Fibroblast of villous mesenchyme (primary cell): ENCODE measurements at places on chromosomes 1 and 21.

DNA sequence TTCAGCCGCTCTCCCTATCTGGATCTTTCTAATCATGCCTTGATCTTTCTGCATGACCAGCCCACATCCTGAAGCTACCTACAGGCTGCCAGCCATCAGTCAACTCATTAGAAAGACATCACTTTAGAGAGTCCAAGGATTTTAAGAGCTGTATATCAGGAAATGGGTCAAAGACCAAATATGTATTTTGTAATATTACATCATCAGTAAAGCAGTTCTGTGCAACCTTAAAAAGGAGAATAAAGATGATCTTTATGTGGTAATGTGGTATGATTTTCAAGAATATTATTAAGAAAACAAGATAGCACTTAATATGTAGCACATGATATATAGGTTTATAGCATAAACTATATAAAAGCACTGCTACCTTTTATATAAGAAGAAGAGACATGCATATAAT lies 47.6 kb downstream of the SLC30A7 start:
- no peak for DNase-seq

DNA sequence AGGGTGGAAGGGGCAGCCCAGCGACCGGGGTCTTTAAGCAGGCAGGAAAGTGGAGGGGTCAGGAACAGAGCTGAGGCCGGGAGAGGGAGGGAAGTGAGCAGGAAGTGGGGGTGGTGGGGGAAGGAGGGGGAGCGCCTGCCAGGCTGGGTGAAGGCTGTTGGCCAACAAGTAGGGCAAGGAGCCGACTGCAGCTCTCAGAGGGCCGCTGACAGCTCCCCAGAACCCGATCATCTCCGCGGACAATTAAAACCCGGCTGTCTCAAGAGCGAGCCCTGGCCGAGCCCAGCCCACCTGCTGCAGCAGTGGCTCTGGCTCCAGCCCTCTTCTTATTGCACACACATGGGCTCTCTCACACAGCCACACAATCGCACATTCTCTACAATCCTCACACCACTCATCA lies 51.6 kb downstream of the GRIK3 start:
- no peak for DNase-seq

DNA sequence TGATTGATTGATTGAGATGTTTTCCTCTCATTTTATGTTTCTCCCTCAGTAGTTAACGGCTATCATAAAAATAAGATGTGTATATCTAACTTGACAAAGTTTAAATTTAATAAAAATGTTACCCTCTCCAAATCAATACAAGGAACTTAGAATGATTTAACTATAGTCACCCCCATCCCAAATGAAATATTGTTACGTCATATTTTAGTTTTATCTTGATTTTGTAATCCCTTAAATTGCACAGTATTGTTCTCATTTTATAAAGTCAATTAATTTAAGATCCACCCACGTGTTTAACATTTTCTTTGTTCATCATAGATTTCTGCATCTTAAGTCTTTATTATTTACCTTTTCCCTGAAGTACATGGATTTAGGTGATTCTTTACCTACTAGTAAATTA lies 37.2 kb downstream of the COLGALT2 start:
- no peak for DNase-seq

- DNase-seq: no peak
Observed at GRCh38 chr1:31238612-31238985, 1.1 kb downstream of the NKAIN1 start.

DNA sequence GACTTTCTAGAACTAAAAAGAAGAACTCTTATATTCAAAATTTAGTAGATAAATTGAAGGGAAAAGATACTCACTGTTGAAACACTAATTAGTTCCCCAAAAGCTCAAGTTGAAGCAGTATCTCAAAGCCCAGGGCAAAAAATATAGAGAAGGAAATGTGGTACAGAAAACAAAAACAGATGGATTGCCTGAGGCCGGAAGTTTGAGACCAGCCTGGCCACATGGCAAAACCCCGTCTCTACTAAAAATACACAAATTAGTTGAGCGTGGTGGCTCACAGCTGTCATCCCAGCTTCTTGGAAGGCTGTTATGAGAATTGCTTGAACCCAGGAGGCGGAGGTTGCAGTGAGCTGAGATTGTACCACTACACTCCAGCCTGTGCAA lies 36.0 kb downstream of the FAM177B start:
- no peak for DNase-seq

DNA sequence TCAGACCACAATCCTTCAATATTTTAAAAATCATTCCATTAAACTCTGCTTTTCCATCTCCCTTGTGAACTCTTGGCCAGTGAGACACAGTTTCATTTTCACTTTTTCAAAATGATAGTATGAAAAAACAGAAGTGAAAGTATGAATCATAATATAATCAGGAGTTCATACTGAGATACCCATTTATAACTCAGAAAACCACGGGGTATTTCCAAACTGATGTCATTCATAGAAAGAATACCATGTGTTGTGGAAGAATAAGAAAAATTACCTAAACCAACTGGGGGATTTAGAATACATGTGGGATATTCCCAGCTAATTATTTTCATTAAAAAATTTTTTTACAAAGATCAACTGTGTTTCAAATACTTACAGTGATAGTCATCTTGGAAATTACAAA lies 149.9 kb downstream of the MRPL39 start:
- peak; percentile 38 for DNase-seq

- peak; percentile 53 for DNase-seq
Observed at GRCh38 chr1:42146626-42147320, 6.4 kb upstream of the GUCA2B start.

GRCh38 chr1:248825573-248825908 lies 174 bp downstream of the SH3BP5L start:
- no peak for DNase-seq

DNA sequence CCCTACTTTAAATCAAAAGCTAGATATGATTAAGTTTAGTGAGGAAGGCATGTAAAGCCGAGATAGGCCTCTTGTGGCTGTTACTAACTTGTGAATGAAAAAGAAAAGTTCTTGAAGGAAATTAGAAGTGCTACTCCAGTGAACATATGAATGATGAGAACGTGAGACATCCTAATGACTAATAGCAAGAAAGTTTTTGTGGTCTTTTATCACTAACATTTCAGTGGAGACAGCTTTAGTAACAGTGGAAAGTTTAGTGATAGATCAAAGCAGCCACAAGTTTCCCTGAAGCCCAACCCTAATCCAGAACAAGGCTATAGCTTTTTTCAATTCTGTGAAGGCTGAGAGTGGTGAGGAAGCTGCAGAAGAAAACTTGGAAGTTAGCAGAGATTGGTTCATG lies 73.6 kb upstream of the LRRC8B start:
- DNase-seq: peak; percentile 4

- DNase-seq: peak; percentile 40
Observed at GRCh38 chr1:58722967-58723366, 23.1 kb upstream of the MYSM1 start.

DNA sequence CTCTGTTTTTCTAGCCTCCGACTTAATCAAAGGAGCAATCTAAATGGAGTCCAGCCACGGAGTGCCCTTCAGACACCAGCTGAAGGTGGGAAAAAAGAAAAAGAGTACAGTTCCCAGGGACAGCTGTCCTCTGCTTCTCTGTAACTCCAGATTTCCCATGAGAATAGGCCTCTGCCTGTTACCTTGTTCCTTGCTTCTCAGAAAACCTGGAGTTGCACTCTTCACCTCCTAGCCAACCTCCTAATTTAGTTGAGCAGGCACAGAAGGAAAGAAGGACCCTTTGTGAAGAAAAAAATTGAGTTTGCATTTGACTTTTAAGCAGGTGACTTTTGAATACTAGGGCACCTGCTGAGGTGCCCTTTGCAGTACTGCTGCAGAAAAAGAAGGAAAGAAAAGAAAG lies 8.3 kb downstream of the BARHL2 start:
- no peak for DNase-seq

DNA sequence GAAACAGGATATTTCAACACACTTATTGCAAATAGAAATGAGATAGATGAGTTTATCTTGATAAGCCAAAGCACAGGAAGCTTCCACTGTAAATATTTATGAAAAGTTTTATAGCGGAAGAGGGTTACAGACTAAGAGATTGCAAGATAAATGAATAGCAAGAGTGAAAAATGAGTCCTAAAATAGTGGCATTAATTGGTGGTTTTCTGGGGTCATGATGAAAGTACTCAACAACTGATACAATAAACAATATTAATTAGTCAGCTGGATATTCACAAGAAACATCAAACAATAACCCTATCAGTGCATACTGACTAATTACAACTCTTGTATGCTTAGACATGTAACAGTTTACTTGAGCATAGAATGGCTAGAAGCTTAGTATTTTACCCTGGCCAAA lies 154.8 kb upstream of the CHODL start:
- DNase-seq: no peak

GRCh38 chr21:41245509-41246135 lies 71.0 kb upstream of the FAM3B start:
- no peak for DNase-seq

DNA sequence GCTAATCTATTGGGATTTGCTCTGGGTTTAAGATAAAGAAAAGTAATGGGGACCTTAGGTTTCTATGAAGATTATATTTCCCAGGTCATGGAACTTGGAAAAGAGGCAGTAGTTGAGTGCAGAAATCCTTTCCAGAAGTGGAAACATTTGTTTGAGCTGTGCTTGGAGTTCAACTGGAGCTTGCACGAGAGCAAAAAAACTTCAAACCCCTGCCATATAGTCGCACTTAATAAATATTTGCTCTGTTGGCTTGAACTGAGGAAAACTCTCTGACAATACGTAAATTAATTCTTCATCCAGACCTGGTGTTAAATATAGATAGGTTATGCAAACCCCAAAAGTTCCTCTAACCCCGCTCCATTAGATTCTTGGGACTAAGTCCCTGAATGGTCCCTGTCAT lies 52.8 kb upstream of the COL24A1 start:
- DNase-seq: no peak

- DNase-seq: no peak
Observed at GRCh38 chr1:101064697-101065096, 39.1 kb upstream of the DPH5 start.

GRCh38 chr1:29581256-29581655 lies 344.9 kb downstream of the PTPRU start:
- no peak for DNase-seq

- peak; percentile 84 for DNase-seq
Observed at GRCh38 chr21:42056996-42057689, 14.0 kb upstream of the UMODL1 start.

DNA sequence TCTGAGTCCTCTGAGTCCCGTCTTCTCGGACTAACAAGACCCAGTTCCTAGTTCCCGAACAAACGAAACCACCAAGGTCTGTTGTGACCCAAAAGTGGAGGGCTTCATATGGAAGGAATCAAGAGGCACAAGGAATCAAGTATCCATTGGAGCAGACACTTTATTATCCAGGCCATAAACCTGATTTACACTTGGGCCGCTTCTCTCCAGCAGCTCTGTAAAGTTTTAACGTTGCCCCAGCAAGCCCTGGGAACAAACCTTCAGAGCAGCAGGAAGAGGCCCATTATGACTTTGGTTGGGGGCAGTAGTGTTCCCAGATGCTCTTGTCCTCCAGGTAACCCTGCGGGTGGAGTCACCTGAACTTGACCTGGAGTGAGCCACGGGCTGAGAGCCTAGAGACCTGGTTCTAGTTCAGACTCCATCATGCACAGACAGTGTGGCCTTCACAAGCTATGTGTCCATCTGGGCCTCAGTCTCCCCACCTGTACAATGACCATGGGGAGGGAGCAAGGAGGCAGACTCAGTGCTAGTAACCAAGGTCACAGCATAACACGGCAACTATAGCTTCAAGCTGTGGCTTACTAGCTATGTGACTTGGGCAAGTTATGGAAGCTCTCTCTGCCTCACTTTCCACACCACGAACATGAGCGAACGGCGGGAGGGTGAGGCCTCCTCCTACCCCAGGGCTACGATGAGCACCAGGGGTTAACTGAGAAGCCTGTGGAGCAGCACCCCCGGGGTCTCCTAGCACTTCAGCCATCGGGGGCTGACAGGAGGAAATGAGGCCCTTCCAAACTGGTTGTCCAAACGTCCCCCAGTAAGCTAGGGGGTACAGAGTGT lies 95.7 kb downstream of the GLIS1 start:
- peak; percentile 3 for DNase-seq

GRCh38 chr1:181099152-181100014 lies 10.9 kb downstream of the IER5 start:
- DNase-seq: peak; percentile 83

- no peak for DNase-seq
Observed at GRCh38 chr1:105684714-105685113, 1371.8 kb upstream of the PRMT6 start.

DNA sequence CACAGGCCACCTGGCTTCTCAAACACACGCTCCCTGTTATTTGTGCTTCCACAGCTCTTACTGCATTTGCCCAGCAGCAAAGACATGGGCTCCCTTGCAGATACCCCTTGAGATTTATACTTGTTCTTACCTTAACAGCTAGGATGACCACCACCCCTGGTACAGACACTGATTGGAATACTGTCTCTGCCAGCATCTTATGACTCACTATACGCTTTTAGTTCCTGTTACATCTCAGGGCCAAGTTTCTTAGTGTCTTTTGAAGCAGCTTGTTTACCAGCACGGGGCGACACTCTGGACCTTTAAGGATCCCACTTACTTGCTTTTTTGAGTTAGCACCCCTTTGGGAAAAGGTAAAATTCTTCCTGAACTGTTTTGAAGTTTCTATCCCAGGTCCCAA lies 874.8 kb downstream of the KCNT2 start:
- no peak for DNase-seq

GRCh38 chr1:38852780-38853179 lies 6.8 kb downstream of the RRAGC start:
- DNase-seq: no peak

GRCh38 chr1:93016171-93016570 lies 54.9 kb upstream of the DIPK1A start:
- peak; percentile 55 for DNase-seq

DNA sequence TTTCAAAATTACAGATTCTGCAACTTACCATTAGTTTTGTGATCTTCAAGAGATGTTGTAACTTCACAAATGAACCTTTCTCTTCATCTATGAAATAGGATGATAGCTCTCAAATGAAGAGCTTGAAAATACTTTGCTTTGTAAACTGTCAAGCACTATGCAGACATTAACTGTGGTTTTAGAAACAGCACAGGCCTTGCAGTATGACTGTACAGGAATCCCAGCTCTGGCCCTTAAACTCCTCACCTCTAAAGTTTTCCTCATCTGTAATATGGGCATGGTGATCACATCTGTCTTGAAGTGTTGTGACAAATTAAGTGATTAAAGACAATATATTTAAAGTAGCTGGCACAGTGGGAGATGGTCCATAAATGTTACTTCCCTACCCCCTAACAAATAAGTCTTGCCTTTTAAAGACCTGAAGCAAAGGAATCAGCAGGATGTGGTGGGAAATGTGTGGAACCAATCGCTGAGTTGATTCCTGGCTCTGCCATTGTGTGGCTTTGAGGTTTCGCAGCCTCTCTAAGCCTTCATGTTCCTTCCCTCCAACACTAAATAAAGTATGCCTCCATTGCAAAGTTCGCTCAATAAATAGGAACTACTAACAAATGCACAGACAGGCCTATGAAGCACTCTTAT lies 5.5 kb upstream of the PTP4A2 start:
- DNase-seq: peak; percentile 52
